ENCODE measurements at places on chromosomes 11 and 22. TPM values are rescaled to one million over a fixed set of nuclear protein-coding genes. Genes with fewer than 3 reads are reported as not detected.

DNA sequence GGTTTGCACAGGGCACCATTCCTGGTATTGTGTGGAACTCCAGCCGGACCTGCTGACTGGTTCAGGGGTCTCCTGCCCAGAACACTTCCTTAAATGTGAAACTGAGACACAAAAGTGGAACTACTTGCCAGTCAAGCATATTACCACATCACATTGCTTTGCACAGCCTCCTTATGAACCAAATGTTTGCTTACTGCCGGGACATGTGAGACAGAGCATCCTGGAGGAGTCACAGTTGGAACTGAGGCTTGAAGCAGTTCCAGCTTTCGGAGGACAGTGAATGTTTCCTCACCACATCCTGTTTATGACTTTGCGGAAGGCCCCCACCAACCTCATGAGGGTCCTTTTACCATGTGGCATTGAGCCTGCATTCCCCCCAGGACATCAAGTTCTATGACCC is 105.8 kb upstream of the ARHGAP42 start:
- DNase-seq: no peak

- DNase-seq: no peak
These were observed 233.4 kb downstream of the LRRC4C start for GRCh38 chr11:41225856-41226633.

GRCh38 chr11:112017538-112017937 is 7.7 kb upstream of the DLAT start:
- no peak for DNase-seq

DNA sequence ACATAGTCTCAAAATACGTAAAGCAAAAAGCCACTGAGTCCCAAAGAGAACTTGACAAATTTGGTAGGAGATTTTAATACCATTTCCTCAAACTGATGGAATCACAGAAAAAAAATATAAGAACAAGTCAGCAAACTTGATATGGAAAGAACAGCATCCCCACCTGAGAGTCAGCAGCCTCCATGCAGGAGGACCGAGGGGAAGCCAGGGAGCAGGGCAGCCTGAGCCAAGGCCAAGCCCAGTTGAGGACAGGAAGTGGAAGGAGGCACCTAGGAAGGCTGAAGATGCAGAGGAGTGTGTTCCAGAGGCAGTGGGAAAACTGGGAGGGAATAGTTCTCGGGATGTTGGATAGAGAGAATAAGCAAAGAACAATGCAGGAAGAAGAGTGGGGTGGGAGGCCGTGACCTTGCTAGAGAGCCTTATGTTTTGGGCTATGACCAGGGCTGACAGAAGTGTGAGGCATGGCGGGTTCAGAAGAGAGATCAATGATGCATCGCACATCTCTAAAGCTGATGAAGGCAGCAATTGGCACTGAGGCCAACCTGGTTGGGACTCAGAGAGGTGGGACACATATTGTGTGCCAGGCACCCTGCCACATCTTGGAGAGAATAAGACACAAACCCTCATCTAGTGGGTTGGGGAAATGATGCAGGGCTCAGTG is 15.4 kb downstream of the APOA4 start:
- DNase-seq: no peak

GRCh38 chr11:130161441-130162145 is 2.0 kb downstream of the ST14 start:
- DNase-seq: no peak

- DNase-seq: no peak
These were observed 178.9 kb downstream of the CTTN start for GRCh38 chr11:70577258-70577603.

GRCh38 chr22:42871146-42872050 is 14.3 kb upstream of the ARFGAP3 start:
- no peak for DNase-seq

DNA sequence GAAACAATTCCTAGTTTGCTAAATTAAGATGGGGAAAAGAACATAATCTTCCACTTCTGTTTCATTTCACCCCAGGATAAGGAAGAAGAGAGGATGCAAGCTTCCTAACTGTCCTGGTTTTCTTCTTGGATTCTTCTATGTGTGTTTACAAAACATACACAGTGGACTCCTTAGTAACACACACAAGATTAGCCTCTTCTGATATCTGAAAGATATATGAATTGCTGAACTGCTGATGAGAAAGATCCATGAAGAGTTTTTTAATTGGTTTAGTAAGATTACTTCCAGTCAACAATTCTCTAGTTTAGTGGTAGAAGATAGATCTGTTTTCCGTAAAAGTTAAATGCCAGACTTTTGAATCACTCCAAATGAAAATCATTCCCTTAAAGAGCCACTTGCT is 86.8 kb downstream of the WT1 start:
- DNase-seq: no peak

DNA sequence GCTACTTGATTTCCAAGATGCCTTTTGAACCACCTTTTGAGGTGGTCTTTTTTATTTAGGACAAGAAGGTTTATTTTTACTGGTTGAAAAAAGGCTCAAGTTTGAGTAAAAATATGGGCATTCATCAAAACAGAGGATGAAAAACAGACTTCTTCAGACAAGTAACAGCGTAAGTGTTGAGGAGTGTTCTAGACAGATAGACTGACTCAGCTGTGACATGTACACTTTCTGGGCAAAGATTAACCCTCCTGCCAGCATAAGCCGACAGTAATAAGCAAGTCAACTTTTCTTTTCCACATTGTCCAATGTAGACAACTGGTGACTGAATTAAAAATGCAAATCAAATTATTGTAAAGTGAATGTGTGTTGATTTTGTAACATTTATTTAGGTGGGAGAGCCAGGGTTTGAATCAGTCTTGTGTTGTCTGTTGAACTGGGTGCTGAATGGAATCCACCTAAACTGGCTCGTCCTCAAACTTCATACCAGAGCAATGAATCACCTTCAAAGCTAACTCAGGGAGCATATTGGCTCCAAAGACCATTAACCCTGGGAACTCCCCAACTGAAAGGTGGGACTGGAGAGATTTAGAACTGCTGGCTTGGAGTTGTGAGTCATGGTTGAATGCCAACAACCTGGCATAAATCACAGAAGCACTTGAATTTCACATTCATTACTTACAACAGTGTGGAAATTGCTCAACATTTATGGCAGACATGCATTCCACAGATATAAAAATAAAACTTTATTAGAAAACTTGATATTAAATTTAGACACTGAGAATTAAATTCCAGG is 377.0 kb downstream of the ETS1 start:
- DNase-seq: peak; percentile 82

GRCh38 chr22:31106731-31107177 is 614 bp downstream of the SELENOM start:
- no peak for DNase-seq

DNA sequence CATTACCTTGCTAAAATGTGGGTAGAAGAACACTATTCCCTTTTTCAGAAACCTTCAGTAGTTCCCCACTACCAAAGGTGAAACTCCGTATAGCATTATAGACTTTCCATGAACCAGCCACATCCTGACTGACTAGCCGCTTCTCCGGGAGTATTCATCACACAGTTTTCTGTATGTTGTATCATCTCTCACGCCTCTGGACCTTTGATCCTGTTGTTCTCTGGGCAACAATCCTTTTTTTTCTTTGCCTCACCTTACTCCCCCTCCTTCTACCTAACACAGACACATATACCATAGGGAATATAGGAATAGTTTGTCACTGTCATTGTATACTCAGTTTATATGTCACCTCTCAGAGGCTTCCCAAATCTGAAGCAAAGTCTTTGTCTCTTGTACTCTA is 20.8 kb downstream of the ZC3H12C start:
- no peak for DNase-seq

DNA sequence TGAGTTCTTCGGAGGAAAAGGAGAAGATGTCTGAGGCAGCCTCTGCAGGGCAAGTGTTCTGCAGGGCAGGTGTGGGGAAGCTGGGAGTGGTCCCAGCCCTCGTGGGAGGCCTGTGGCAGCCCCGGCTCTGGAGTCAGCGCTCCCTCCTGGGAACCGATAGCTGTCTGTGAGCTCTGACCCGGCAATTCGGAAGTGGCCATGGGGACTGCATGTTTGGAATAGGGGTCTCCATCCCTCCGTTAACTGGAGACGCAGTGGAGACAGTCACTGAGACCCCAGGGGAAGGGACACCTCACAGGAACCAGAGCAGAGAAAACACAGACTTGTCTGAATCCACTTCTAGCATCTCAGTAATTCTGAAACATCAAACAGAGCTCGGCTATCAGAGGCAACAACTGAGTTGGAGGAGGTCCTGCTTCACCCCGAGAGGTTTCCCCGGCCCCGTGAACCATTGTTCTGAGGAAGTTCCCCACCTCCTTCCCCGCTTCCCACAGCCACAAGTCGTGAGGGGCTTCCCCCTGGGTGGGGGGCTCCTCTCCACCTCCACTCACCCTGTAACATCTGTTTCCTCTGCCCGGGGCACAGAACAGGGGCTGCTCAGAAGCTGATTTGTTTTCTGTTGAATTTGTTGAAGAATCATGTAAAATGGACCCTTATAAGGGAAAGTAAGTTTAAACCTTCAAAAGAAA is 99.6 kb downstream of the BRD1 start:
- DNase-seq: no peak

DNA sequence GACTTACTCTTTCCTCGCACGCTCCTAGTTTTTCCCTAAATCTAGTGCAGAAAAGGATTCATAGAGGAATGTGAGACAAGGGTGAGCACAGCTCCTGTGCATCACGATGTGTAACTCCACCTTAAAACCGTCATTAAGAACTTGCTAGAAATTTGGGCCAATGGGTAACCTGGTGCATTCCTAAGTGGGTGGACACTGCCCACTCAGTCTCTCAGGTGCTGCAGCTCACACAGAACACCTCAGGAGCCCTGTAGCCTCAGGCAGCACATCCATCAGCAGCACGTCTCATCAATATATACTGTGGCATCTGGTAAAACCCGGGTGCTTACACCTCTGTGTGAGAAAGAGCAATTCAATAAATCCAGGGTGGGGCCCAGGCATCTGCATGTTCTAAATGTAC is 12.4 kb downstream of the POU2AF3 start:
- no peak for DNase-seq

GRCh38 chr11:61045271-61045670 is 57.0 kb upstream of the CD5 start:
- DNase-seq: no peak

DNA sequence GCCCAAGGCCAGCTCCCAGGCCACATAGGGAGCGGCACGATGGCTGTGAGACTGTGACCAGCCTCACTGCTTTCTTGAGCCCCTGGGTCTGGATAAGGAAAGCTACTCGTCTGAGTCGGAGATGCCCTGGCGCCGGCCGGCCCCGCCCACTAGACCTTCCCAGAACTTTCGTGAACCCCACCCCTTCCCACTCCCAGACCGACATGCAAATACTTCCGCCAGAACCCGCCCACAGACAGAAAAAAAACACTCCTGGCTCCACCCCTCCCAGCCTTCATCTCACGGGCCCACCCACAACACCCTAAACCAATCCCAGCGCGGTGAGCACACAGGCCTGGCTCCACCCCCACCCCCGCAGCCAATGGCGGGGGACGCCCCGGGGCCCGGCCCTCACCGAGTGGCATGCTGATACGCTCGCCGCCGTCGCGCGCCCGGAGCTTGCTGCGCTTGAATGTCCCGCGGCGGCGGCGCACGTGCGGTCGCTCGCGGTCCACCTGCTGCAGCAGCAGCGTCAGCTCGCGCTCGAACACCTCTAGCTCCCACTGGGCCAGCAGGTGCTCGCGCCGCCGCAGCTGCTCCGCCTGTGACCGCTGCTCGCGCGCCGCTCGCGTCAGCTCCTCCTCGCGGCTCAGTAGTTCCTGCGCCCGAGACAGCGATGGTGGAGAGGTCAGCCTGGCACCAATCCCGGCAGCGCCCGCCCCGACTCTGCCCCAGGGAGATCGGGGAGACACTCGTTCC is 7.0 kb downstream of the MAP3K11 start:
- peak; percentile 95 for DNase-seq

GRCh38 chr11:73174495-73174791 is 32.3 kb upstream of the FCHSD2 start:
- DNase-seq: no peak

DNA sequence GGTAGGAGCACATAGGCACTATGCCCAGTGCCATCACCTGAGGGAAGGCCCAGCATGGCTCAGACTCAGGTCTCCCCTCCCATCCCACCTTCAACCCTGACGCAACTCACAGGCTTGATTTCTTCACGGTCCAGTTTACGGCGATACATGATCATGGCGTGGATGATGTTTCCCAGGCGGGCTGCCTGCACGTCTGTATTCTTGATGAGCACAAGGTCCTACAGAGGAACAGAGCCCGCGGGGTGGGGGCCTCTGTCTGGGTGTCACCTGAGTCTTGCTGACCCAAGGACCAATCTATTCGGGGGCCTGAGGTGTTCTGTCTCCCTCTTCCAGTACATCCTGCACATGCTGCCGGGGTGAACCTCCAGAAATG is 3.9 kb downstream of the CPT1B start:
- no peak for DNase-seq

- peak; percentile 47 for DNase-seq
These were observed 11.6 kb downstream of the UVRAG start for GRCh38 chr11:75826461-75827230.

GRCh38 chr11:125448136-125448535 is 47.9 kb downstream of the FEZ1 start:
- DNase-seq: no peak

DNA sequence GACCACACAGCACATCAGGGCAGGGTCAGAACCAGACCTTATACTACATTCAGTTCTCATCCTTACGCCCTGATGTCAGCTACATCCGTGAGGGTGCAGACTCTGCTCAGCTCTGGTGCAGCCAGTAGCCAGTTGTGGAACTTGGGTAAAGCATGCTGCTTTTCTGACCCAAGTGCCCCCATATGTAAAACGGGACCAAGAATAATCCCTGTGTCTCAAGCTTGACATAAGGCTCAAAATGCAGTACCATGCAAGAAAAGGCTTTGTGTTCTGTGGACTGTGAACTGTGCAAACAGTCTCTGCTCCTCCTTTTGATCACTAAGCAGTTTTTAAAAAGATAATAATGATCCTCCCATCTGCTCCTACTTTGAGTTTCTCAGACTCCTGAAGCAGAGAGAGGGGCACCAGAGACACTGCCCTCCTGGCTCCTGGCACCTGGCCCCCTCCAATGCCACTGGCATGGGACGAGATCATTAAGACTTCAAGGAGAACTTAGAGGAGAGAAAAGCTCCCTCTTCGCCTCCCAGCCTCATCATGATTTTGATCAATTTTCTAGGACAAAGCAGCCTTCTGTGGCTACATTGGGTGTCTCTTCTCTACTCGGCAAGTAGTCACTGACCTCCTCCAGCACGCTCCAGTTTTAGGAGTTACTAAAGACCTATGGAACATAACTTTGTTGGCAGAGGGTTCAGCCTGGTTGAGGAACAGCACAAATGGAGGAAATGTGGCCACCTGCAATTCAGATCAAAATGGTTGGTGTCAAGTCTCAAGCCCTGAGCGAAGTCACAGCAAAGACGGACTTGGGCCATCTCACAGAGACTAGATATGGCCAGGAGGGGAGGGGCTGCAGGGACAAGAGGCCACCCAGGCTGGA is 23.9 kb downstream of the IL10RA start:
- no peak for DNase-seq

GRCh38 chr11:124581817-124582216 is 12.0 kb downstream of the OR8A1 start:
- DNase-seq: no peak

Gene C1QTNF4
- 5.8 TPM for polyA plus RNA-seq

Gene TMEM45B
- 21.5 TPM for polyA plus RNA-seq

Gene VWCE
- 4.7 TPM for polyA plus RNA-seq

Gene APOBEC3C
- 8.9 TPM for polyA plus RNA-seq

Gene LMO1
- 1.6 TPM for polyA plus RNA-seq

Gene POTEH
- not detected for polyA plus RNA-seq

Gene C11orf98
- polyA plus RNA-seq: 59.0 TPM

Gene IGLL1
- 0.40 TPM for polyA plus RNA-seq

Gene HORMAD2
- not detected for polyA plus RNA-seq

Gene NXPE1
- polyA plus RNA-seq: 0.10 TPM

Gene CRYBB3
- 0.27 TPM for polyA plus RNA-seq

Gene MALAT1
- polyA plus RNA-seq: 1,140 TPM

Gene GAS2
- 13.8 TPM for polyA plus RNA-seq

Gene INTS4
- 53.6 TPM for polyA plus RNA-seq

Gene FXYD2
- polyA plus RNA-seq: 316 TPM

Gene ARAP1
- 69.2 TPM for polyA plus RNA-seq

Gene GANAB
- polyA plus RNA-seq: 395 TPM
